ENCODE measurements at places on chromosomes 4 and X.

DNA sequence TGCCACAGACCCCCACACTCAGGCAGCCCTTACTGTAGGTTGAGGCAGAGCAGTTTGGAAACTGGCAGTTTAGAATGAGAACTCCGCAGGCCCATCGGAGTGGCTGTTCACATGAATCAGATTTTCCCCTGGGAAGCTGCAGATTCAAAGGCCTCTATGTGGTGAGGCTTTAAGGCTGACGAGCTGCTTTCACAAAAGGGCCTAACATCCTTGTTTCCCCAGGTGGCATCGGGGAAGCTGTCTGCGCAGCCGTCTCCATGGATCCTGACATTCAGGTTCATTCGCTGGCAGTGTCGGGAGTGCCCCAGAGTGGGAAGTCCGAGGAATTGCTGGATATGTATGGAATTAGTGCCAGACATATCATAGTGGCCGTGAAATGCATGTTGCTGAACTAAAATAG, 33.7 kb downstream of the TKTL1 start:
- DNase-seq = no peak

- DNase-seq = no peak
These were observed 16.8 kb downstream of the UGT8 start for GRCh38 chr4:114615435-114615834.

DNA sequence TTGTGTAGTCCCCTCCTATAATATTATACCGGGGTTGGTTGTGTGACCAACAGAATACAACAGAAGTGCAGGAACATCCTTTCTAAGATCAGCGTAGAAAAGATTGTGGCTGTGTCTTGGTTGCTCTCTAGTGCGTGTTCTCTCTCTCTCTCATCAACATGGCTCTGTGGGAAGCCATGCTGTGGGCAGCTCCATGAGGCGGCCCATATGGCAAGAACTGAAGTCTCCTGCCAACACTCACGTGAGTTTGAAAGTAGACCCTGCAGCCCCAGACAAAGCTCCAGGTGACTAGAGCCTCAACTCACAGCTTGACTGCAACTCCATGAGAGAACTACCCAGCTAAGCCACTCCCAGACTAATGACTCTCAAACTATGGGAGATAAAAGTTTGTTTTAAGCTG, 118.7 kb downstream of the TSPAN5 start:
- DNase-seq = no peak

GRCh38 chrX:109390556-109390955, 91.3 kb downstream of the GUCY2F start:
- no peak for DNase-seq

- no peak for DNase-seq
These were observed 198.6 kb upstream of the AGA start for GRCh38 chr4:177640864-177641263.

GRCh38 chr4:165060938-165061337, 7.3 kb downstream of the TRIM75 start:
- DNase-seq = no peak

DNA sequence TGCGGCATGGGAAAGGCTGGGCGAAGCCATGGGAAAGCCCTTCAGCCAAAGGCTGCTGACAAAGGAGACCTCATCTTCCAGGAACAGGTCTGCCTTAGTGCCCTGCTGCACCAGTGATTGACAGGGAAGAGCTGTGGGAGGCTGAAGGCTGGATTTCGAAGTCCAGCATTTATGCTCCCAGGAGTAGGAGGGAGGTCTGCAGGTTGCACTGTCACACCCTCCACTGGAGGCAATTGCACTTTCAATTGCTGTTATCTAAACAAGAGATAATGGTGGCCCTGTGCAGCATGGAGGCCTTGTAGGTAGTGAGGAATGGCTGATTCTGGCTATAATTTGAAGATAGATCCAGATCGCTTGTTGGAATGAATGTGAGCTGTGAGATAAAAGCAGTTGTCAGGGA, 43.7 kb downstream of the FAM114A1 start:
- DNase-seq = no peak

DNA sequence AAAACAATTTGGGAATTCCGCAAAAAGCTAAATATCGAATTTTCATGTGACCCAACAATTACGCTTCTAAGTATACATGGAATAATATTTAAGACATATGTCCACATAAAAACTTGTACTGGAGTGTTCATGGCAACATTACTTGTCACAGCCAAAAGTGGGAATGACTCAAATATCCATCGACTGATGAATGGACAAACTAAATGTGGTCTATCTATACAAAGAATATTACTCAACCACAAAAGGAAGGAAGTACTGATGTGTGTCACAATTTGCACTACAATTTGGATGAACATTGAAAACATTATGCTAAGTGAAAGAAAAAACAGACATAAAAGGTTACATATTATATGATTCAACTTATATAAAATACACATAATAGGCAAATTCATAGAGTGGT, 71.9 kb downstream of the AFF2 start:
- DNase-seq = no peak

GRCh38 chr4:171715973-171716372, 97.2 kb upstream of the GALNTL6 start:
- no peak for DNase-seq

- DNase-seq = no peak
These were observed 332.9 kb upstream of the PITX2 start for GRCh38 chr4:110955748-110956147.

DNA sequence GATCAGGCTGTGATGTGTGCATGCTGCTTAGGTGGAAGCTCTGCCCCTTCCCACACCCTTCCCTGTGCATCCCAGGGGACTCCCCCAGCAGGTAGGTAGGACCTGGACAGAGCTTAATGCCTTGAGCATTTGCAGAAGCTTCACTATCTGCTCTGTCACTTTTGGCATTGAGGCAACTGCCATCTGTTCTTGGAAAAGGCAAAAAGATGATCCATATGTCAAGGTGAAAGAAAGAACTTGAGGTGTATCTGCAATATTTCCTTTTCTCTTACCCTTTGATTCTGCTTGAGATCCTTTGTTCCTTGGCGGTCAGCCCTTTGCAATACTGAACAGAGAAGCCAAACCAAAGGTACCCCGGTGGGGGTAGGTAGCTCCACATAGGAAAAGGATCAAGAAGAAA, 37.1 kb upstream of the TBC1D9 start:
- no peak for DNase-seq

DNA sequence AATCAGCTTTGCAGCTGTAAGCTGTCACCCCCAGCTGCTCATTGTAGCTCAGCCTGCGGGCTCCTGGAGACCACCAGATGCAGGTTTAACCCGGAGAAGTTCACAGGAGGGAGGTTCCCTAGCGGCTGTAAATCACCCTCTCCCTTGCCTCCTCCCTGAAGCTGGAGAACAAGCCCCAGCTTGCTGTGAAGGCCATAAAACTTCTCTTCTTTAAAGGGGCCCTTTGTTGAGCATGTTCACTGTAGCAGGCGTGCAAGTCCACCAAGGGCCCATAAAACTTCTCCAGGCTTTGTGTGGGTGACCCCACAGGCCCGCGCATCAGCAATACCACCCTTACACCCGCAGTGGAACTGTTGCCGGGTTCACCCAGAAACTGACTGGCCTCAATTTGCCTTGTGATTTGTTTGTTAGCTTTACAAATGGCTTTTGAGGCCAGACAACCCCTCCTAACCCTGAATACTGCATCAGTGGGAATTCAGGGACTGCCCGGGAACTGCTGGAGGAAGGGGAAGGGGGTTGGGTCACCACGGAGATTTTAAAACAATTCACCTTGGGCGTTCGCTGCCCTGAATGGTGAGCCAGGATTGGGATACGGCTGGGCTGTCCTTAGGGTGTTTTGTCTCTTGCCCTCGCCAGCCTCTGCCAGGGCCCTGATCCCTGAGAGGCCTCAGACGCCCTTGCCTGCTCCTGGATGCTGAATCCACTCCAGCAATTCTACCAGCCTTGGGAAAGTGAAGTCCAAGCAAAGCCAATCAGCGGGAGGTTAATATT, 49.5 kb upstream of the ATP6AP2 start:
- no peak for DNase-seq

- no peak for DNase-seq
These were observed 2.1 kb downstream of the HGFAC start for GRCh38 chr4:3443750-3444309.

DNA sequence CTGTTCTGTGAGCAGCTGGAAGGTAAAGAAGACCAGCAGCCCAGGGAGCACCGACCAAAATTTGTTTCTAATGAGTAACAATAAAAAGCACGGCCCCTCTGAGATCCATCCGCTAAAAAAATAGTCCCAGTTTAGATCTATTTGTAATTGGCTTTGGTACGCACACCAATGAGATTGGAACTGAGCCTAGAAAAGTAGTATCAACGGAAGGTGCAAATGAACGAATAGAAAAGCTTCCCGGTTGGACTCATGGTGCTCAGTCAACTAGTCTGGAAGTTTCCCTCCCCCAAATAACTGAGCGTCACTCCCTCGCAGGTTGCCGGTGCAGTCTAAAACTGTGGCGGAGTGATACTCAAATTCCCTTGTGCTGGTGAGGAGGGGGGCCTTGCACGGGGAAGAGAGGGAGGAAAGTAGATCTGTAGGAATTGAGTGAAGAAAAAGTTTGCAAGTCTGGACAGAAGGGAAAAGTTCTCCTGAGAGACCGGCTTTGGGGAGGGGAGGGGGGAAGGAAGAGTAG, at the start of gene COL4A5:
Gene COL4A5, plus strand, starts transcription at position 413 of the 517 bp plus-strand sequence. CDS start 288 bp downstream, outside the sequence.
- DNase-seq = no peak

- DNase-seq = no peak
These were observed 958.3 kb upstream of the ADGRL3 start for GRCh38 chr4:60241866-60242265.

DNA sequence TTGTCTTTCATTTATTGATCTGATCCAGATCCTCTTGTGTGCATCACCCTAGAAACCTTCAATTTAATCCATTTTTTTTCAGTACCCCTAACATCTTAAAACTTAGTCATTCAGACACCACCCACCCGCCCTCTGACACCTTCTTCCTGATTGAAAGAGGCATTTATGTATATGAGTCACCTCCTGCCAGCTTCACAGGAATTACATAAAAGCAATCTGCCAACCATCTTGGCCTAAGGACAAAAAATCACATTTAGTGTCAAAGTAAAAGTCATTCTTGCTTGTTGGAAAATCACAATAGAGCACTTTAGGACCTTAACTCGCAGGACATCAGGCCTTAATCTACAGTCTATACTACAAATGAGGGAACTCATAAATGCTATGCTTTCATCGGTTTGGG, 52.1 kb downstream of the NDST3 start:
- DNase-seq = peak; percentile 19

DNA sequence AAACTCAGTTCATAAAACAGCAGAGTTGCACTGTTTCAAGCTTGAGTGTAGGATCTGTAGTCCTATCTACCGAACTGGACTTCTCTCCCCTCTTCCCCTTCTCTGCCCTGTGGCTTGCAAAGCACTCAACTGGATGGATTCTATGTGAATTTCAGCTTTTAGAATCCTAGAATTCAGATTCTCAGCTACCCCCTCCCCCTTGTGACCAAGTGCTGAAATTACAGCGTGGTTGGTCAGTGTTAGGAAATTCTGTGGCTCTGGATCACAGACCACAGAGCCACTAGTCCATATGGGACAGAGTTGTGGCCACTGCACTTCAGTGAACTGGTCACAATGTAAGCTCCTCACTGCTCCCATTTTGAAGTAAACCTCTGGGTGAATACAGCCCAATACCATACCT, 64.6 kb upstream of the TRPC5 start:
- DNase-seq = peak; percentile 23

DNA sequence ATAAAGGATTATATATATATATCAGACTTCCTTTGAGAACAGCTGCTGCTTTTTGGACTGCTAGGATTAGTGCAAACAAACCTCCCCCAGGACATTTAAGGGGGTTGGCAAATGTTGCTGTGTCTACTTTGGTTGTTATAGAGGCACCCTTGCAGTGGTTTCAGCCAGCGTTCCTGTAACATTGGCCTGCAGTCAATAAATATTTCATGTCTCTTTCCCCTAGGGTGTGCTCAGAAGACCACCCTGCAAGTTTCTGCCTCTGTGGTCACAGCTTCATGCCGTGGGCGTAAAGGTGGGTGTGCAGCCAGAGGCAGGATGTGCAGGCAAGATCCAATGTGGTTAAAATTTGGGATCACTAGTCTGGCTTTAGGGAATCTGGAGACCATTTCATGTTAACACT, 28.9 kb downstream of the FGF5 start:
- no peak for DNase-seq

GRCh38 chrX:630612-631496, at the start of gene SHOX:
Gene SHOX (plus strand): TSS chrX:630791. CDS start chrX:630898, 107 bp downstream.
- no peak for DNase-seq

- no peak for DNase-seq
These were observed 43.5 kb downstream of the MAMLD1 start for GRCh38 chrX:150406596-150406995.

DNA sequence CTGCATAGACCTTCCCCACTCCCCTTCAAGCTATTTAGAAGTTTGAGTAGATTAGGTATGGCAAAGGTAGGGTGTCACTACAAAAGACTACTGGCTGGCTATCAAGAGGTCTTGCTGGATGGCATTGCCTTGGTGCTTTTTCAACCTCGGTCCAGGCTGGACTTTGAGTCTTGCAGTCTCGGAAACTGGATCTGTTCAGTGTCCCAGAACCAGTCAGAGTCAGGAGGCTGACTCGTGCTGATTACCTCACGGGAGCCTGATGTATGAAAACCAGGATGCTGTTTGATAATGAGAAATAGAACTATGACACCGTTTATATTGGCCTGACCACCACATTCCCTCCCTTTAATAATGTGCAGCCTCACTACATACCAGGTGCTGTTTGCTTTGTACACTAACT, 2.7 kb upstream of the PHKA1 start:
- no peak for DNase-seq

DNA sequence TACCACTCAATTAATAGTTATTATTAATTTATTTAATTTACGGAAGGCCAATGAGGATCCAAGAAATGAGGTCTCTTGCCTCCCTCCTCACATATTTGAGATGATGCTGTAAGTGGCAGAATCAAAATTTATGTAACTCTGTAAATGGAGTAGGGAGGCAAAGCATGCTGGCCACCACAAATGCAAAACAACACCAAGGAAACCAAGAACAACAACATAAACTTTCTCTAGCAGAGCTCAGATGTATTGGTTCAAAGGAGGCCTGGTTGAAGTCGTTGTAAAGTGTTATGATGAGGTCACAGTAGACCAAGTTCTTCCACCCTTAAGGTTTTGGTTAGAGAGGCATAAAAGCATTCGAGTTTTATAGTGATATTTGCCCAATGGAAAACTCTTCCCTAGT, 194.8 kb upstream of the FAT1 start:
- no peak for DNase-seq

DNA sequence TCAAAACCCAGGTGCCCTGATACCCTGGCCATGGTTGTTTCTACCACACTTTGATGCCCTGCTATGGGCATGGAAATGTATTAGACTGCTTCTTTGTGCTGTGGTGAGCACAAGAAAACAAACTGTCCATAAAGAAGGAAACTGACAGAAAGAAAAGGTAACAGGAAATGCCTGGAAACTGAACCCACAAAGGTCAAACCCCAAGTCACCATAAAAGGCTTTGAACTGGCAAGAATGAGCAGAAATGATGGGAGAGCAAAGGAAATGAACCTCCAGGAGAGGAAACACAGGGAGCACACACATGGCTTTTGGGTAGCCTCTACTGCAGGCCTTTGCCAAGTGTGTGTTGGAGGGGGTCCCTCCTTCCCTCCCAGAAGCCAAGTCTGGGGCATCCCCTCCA, 35.0 kb downstream of the LHFPL1 start:
- DNase-seq = no peak

Data from KBM-7 (cell line).